ENCODE measurements at places on chromosomes 13 and 19. TPM values are rescaled to one million over a fixed set of nuclear protein-coding genes. Genes with fewer than 3 reads are reported as not detected.

The ZNF136 gene
- 8.8 TPM for polyA plus RNA-seq

The MTUS2 gene
- polyA plus RNA-seq = 8.3 TPM

The PKN1 gene
- polyA plus RNA-seq = 16.6 TPM

The ABCA7 gene
- 1.4 TPM for polyA plus RNA-seq

The LILRA2 gene
- 3.7 TPM for polyA plus RNA-seq

The NLRP7 gene
- 0.64 TPM for polyA plus RNA-seq

The DCLK1 gene
- polyA plus RNA-seq = 17.3 TPM

The SPATA13 gene
- polyA plus RNA-seq = 14.8 TPM

The RNF17 gene
- 0.28 TPM for polyA plus RNA-seq

The ZNF229 gene
- polyA plus RNA-seq = 4.4 TPM

- DNase-seq = no peak
These were observed 134.4 kb upstream of the TSC22D1 start for GRCh38 chr13:44710576-44710975.

- DNase-seq = no peak
These were observed 920 bp upstream of the SIGLEC7 start for GRCh38 chr19:51141181-51141580.

- no peak for DNase-seq
These were observed 260.0 kb downstream of the KLF12 start for GRCh38 chr13:73873940-73874830.

GRCh38 chr13:108448891-108449290 is 179.4 kb downstream of the TNFSF13B start:
- no peak for DNase-seq

DNA sequence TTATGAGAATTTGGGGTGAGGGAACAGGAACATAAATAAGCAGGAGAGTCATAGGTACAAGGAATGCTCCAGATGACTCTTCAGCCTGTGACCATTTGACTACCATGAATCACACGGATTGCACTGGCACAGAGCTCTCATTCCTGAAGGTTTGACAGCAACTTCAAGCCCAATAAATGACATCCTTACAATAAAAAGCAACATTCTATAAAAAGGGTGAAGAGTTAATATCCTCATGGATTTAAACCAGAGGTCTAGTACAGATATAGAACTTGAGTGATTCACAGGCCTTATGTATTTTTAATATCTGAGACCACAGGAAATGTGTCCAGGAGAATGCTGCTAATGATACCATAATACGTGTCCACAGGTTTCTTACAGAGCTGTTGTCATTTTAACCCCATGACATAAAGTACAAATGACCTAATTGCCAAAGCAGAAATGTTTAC is 158.1 kb downstream of the IRS2 start:
- DNase-seq = no peak

DNA sequence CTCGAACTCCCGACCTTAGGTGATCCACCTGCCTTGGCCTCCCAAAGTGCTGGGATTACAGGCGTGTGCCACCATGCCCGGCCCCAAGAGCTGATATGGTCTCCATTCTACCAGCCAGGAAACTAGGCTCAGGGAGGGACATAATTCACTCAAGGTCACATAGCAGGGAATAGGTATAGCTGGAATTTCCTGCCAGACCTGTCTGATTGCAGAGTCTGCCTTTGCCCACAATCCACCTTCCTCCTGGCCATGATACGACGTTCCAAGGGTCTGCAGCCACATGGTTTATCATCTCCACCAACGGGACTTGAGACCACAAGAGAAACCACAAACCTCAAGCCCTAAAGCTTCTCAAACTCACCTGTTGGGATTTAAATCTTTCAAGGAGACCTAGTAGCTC is 32.0 kb downstream of the ZNRF4 start:
- no peak for DNase-seq

DNA sequence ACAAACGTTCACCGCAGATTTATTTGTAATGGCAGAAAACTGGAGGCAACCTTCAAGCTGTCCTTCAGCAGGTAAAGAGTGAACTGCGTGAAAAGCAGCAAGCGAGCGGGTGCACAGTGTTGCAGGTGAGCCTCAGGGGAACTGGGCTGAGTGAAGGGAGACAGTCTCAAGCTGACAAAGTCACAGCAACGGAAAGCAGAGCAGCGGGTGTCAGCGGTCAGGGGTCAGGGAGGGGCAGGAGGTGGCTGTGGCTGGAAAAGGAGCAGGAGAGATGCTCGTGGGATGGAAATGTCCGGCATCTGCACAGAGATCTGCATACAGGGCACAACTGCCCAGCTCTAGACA is 8.5 kb upstream of the RASA3 start:
- no peak for DNase-seq

DNA sequence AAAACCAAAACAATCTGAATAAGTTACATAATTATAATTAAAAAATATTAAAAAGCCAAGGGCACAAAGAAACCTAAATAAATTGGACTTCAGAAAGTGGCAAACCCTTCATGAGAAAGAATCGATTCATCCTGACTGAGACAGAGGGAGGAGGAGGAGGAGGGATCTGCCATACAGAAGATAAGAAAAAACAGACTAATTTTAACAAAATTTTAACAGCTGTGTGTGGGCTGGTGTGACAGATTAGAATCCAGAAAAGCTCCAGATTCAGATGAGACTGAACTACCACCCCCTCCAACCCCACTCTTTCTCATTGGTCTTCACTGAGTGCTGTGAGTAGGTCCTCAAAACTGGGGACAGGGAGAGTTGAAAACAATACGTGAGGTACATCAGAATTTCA is 111.5 kb upstream of the HTR2A start:
- no peak for DNase-seq

GRCh38 chr13:89027694-89028306 is 1356.6 kb downstream of the SLITRK5 start:
- DNase-seq = no peak

DNA sequence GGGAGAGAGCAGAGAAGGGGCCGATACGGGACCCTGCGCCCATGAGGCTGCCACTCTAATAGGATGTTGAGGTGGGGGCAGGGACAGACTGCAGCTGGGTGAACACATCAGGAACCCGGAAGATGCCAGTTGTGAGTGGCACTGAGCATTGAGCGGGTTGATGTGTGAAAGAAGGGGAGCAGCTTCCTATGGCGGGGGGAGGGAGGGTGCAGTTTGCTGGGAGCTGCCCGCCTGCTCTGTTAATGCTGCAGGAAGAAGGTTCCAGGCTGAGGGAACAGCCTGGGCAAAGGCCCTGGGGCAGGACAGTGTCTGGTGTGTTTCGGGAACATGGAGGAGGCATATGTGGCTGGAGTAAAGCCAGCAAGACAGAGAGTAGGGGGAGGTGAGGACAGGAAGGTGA is 29.8 kb downstream of the DNM2 start:
- no peak for DNase-seq

DNA sequence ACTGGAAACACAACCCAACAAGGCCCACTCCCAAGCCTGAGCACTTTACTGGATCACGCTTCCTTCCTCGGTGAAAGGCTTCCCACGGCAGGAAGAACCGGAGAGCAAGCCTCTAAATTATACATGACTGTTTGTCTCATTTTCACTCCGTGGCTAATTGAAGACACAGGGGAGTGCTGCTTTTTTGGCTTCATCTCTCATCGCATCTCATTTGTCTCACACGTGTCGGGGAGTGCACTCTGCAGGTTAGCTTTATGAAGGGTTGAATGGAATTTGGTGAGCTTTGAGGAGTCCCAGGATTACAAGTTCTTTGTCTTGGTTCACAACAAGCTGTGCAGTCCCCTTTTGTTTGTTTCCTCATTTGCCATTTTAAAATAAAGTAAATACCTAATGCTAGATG is 544.6 kb downstream of the GPC6 start:
- DNase-seq = no peak

- no peak for DNase-seq
These were observed 344.6 kb downstream of the DNAJC15 start for GRCh38 chr13:43368003-43368402.

DNA sequence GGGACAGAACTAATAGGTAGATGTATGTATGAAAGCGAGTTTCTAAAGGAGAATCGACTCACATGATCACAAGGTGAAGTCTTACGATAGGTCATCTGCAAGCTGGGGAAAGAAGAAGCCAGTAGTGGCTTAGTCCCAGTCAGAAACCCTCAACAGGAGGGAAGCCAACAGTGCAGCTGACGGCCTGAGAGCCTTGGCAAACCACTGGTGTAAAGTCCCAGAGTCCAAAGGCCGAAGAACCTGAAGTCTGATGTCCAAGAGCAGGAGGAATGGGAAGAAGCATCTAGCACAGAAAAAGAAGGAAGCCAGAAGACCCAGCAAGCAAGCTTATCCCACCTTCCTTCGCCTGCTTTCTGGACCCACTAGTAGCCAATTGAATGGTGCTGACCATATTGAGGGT is 507.6 kb upstream of the ARGLU1 start:
- DNase-seq = no peak

DNA sequence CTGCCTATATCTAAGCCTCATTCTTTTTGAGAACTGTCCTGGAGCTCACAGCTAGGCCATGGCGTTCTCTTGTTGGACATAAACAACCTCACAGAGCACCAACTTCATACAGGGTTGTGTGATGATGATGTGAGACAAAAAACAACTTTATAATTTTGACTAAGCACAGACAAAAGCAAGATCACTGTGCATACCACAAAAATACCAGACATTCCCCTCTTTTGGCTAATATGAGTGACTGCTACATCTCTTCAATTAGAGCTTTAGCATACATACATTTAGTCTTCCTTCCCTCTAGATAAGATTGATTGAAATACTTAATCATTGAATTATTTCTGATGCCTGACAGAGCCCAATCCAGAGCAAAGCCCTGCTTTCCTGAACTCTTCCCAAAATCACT is 8.3 kb downstream of the MAB21L1 start:
- no peak for DNase-seq

DNA sequence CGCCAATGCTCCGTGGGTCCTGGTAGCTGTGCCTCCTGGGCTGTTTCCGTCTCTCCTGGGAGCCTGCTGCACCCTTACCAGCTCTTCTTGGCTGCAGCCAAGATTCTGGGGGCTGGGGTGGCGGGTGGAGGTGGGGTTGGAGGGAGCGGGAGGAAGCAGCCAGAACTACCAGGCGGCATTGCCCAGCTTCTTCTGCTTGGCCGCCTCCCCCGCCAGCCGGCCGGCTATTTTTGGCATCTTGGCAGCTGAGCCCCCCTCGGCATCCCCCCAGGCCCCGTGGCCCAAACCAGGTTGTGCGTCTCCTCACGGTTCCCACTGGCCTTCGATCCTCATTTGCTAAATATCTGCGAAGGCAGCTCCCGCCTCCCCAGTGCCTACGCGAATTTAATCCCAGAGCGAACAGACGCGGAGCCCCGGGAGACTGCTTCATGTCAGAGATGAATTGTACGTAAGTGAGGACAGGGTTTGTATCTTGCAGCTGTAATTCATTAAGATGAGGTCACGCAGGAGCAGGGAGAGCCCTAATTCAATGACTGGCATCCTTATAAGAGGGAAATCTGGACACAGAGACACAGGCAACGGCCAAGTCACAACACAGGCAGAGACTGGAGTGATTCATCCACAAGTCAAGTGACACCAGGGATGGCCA is 12.8 kb upstream of the PEAK3 start:
- no peak for DNase-seq

- DNase-seq = peak; percentile 15
These were observed 21.4 kb downstream of the CEBPG start for GRCh38 chr19:33394723-33395560.

GRCh38 chr13:97474349-97474980 is 40.5 kb downstream of the RAP2A start:
- DNase-seq = no peak

DNA sequence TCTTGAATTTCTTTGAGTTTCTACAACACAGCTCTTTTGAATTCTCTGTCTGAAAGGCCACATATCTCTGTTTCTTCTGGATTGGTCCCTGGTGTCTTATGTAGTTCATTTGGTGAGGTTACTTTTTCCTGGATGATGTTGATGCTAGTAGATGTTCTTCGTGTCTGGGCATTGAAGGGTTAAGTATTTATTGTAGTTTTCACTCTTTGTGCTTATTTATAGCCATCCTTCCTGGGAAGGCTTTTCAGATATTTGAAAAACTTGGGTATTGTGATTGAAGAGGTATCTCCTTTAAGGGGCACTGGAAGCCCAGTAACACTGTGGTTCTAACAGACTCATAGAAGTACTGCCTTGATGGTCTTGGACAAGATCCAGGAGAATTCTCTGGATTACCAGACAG is 338.5 kb upstream of the SPRY2 start:
- no peak for DNase-seq

DNA sequence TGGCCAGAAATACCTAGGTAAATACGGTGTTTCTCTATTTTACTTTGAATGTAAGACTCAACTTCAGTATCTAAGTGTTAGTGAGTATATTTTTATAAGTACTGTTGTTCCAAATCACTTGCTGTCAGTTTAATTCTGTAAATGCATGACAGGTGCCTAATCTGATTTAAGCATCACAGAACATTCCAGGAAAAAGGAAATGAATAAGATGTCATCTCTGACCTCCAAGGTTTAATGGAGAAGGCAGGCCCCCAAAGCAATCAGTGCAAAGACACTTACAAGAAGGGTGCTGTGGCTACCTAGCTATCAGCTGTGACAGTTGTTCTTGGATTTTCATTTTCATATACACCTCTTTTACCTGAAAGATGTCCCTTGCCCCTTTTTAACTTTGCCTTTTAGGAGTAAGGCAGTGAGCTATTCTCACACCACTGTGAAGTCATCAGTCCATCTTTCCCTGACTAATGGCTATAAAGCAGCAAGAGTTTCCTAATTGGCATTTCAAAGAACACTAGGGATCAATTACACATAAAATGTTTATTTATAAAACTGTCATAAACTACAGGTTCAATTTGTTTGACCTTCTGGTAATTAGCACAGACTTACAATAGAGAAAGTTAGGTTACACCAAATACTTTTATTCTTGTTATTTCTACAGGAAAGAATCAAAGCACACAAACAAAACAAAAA is 427.6 kb downstream of the SPRY2 start:
- DNase-seq = no peak

DNA sequence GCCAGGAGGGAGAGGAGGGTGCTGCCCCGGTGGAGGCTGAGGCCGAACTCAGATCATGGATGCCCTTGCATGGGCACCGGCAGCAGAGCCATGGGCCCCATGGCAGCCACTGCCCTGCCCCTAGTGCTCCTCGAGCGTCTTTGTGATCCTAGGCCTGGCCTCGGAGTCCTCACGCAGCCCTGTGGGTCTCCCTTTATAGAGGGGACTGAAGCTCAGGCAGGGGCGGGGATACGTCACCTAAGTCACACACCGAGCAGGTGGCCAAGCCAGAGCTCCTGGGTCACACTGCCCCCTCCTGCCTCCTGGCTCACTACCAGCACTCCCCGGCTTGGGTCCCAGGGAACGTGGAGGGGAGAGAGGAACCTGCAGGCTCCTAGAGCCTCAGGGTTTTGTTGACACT is 28.7 kb downstream of the DHX34 start:
- no peak for DNase-seq

GRCh38 chr13:109647053-109647452 is 139.3 kb downstream of the IRS2 start:
- no peak for DNase-seq

- DNase-seq = no peak
These were observed 15.5 kb downstream of the FCAR start for GRCh38 chr19:54889566-54889965.

- no peak for DNase-seq
These were observed 15.0 kb upstream of the CLN5 start for GRCh38 chr13:76976929-76977328.
